Camera-type eye (tissue), 1 donor: ENCODE measurements at places on chromosomes 5 and 9. TPM values are rescaled to one million over a fixed set of nuclear protein-coding genes. Genes with fewer than 3 reads are reported as not detected.

FOXD4L4 gene
- total RNA-seq = 0.22 TPM

TPD52L3 gene
- total RNA-seq = not detected

RPP25L gene
- 13.1 TPM for total RNA-seq

IL5 gene
- total RNA-seq = not detected

TSSK1B gene
- 0.38 TPM for total RNA-seq

ENHO gene
- 3.4 TPM for total RNA-seq

NUTM2F gene
- not detected for total RNA-seq

PRDM9 gene
- total RNA-seq = not detected

FLT4 gene
- 15.1 TPM for total RNA-seq

CDH10 gene
- 7.0 TPM for total RNA-seq
